ENCODE measurements at places on chromosomes 6 and 20.

DNA sequence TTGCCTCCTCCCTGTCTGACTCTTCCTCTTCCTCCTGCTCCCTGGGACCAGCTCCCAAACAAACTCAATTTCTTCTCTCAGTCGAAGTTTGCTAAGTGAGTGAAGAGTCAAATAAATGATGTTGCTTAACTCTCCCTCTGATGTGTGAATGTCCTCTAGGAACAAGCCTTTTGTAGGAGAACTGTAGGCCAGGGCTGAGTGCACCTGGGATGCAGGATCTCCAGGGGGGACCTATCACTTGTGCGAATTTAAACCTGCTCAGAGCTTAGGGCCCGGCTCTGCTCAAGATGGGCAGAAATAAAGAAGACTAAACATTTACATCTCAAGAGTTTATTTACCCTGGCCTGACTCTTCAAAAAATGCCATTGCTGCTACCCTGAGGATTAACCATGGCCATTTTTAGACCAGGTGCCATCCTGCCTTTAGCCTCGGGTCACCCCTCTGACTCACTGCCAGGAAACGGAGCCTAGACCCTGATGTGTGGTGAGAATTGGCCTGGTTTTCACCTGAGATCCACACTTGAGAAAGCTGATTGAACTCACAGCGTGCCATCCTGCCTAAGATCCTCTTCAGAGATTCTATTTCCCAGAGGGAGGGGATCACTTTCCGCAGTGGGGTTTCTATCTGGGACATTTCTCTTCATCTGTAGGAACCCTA is 63.6 kb upstream of the CD93 start:
- no peak for DNase-seq

DNA sequence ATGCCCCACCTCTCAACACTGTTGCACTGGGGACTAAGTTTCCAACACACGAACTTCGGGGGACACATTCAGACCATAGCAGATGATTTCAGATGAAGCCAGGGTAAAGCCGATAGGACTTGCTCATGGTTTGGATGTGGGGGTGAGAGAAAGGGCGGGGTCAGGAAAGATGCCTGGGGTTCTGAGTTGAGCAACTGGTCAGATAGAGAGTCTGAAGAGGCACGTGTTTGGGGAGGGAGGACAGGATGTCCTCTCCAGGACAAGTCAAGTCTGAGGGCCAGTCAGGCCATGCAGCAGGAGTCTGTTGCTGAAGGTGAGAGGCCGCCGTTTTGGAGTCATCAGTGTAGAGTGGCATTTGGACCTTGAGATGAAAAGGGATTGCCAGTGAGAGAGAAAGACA is 197.9 kb upstream of the SNX9 start:
- no peak for DNase-seq

DNA sequence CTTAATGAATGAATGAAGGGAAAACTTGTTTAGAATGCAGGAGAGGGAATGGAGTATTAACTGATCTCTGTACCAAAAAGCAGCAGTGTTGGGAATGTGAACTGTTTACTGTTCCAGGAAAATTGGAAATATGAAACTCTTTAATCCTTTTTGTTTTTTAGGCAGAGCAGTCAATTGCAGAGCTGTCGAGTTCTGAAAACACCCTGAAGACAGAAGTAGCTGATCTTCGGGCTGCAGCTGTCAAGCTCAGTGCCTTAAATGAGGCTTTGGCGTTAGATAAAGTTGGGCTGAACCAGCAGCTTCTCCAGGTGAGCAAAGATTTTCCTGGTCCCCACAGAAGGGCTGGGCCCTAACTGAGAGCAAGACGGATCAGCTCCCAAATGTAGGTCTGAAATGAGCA is 20.9 kb downstream of the CEP250 start:
- no peak for DNase-seq

DNA sequence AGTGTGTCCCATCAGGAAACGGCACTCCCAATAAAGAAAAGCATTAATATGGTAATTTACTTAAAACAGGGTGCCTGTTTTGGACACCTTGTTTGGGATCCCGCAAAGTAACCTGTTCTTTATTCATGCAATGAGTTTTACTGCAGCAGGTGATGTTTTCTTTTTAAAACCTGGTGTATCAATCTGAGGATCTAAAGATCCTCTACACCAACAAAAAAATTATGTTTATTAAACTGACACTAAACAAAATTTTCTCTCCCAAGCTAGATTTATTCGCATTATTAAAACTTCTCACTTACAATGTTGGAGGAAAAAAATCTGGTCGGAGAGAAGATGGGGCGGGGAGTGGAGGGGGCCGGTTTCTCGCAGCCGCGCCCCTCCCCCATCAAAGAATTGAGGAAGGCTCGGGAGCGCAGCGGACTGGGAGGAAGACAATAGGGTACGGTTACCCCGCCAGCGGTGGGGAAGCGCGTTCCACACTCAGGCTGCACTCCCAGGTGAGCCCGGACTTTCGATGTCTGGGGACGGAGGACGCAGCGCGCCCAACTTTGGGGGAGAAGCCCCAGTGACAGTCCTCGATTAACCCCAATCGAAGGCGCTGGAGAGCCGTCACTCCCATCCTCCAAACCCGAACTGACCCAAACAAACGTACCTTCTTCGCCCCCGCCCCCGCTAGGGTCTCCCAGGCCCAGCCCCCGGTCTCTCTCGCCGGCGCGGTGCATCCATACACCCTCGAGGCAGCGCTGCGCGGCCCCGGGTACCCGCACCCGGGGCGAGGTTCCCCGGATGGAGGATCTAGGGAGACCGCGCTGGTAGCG is 1.3 kb downstream of the CD24 start:
- DNase-seq: no peak

DNA sequence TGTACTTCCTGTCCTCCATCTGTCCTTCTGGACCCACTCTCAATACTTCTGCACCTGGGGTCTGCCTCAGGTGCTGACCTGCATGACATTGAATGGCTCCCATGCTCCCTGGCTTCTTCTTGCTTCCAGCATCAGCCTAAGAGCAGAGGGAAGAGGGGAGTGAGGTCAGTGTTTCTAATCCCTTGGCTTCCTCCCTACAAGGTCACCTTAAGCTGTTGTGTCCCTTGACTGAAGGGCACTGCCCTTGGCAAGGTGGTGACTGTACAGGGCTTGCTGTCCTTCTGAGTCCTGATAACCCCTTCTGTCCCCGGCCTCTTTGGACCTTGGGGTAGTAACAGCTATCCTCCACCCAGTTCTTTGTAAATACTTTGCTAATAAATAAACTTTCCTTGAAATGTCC is 9.6 kb downstream of the HLA-DMB start:
- no peak for DNase-seq
